ENCODE measurements at places on chromosomes 6 and 20.

GRCh38 chr20:23727016-23727415, 23.7 kb downstream of the CST1 start:
- DNase-seq, result no peak

DNA sequence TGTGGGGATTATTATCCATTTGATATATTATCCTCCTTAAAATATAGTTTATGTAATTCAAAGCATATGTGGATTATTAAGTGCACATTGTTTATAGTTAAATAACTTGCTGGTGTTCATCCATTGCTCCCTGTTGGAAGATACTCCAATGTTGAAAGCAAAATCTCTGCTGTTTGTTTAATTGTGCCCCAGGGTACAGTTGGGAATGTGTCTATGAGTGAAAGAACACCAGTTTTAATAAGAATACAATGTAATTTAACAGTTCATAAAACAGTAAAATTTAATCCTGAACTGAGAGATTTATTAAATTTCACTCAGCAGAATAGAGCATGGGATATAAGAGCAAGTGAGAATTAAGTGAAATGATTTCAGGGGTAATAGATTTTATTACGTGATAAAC, 364.9 kb downstream of the GRIK2 start:
- DNase-seq, result no peak

- DNase-seq, result no peak
Measured at GRCh38 chr6:7170117-7170732, 62.5 kb downstream of the RREB1 start.

GRCh38 chr6:107767637-107768036, 56.5 kb downstream of the SCML4 start:
- DNase-seq, result no peak

- no peak for DNase-seq
Measured at GRCh38 chr6:32622545-32623401, 14.4 kb upstream of the HLA-DQA1 start.

- DNase-seq, result no peak
Measured at GRCh38 chr20:24051160-24051559, 62.6 kb upstream of the GGTLC1 start.

DNA sequence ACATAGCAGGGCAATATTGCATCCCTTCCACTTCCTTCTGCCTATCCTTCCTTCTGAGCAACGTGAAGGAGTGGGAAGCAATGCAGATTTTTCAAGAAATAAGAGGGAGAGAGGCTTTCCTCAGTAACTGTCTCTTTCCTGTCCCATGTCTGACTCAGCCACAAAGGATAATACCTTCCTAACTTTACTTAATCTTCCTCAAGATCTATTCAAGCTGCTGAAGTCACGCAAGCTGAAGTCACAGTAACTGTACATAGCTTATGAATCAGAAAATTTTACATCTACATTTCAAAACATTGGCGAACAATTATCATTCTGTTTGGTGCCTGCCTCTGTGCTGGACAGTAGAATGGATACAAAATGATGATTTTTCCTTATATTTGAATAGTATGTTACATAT, 86.4 kb upstream of the POU3F2 start:
- DNase-seq, result no peak

- DNase-seq, result no peak
Measured at GRCh38 chr20:50276119-50277063, 85.8 kb downstream of the CEBPB start.

- no peak for DNase-seq
Measured at GRCh38 chr20:47354464-47354713, 2.1 kb downstream of the ZMYND8 start.

GRCh38 chr20:13927171-13927570, 63.2 kb downstream of the SEL1L2 start:
- DNase-seq, result no peak

DNA sequence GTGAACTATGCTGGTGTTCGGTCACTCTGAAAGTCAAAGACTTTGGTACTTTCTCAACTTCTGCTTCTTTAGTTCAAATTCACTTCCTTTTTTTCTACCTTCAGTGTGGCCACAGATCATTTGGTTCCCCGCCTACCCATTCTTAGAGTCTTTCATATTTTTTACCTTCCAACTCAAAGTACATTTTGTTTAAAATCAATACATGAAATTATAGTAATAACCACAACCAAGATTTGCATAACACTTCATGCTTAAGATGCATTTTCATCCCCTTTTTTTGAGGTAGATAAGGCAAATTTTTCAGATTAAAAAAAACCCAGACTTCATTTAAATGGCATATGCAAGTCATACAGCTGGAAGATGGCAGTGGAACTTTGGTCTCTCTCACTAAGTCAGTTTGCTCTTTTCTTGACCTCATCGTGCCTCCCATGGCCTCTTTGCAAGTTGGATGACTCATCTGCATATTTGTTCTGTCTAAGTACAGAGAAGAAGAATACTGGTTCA, 11.9 kb upstream of the CNR1 start:
- no peak for DNase-seq

DNA sequence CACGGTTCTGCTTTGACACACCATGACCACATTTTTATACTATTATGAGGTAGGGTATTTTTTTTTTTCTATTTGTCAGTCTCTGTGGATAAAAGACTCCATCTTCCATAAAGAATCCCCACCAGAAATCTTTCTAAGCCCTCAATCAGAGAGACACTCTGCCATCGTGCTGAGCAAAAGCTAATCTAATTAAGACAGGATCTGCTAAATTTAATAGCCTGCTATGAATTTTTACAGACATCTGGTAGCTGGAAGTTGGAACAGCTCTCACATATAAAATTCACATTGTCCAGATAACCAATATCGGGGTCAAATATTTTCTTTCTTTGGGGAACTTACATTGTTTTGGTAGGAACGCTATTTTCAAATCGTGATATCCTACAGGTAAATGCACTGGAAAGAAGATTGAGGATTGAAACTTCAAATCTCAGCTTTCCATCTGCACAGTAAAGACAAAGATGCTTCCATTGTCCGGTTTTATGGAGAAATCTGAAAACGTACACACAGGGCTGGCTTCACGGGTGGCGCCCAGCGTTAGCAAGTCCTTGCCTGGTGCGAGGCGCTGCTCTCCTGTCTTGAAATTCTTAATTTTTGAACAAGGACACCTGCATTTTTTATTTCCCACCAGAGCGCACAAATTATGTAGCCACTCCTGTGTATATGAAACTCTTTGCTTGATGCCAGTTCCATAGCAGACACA, 573.8 kb upstream of the NOX3 start:
- no peak for DNase-seq

DNA sequence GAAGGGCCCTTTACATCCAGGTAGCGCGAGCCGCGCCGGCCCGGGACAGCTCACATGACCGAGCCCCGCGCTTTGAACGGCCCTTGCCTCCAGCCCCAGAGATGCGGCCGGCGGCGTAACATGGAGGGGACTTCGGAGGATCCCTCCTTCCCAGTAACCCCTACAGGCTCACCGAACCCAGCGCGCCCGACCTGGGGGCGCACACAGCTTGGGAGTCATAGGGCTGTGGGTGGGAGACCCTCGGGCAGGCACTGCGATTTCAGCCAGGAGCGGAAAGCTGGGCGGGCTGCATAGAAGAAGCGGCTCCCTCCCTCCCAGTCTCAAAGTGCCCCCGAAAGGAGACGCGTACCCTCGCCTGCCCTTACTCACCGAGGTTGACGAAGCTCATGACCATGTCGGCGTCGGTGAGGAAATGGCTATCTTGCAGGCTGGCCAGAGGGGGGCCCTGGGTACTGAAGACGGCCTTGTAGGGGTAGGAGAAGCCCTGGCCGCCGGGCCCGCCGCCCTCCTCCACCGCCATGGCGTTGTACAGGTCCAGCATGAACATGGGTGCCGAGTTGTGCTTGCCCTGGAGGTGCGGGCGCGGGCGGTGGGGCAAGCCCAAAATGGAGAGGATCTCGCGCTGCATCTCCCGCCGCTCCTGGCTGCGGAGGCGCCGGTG, 975 bp downstream of the BMP7 start:
- DNase-seq, result no peak

DNA sequence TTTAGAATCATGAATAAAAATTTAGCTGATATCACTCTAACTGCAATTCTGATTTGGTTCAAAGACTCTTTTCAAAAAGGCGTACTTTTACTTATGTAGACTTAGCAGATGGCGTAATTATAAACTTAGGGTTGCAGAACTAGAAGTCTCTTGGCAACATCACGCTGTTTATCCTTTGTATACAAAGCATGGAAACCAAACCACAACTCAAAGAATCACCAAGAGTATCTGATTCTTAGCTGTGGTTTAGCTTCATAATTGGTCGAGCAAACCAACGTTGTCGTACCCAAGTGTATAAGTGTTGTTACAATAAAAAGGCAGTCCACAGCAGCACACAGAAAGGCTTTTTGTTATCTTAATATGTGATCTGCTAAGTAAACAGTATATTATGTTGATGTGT, 18.2 kb downstream of the STMND1 start:
- DNase-seq, result no peak

DNA sequence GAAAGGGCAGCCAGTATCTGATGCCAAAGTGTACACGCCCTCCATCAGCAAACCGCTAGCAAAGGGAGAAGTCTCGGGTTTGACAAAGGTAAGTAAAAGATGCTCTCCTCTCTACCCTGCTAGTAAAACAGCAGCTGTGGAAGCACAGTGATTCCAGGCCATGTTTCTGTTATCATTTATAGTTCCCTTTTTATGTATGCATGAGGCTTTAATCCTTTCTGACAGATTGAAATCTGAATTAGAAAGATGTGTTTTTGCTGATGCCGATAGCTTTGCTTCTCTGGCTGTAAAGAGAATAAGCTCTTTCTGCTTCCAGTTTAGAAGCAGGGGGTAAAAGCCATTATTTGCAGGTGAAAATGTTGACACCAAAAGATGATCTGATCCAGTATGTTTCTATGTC, 392.4 kb upstream of the SOX4 start:
- DNase-seq, result no peak

- no peak for DNase-seq
Measured at GRCh38 chr6:46356543-46356942, 134.7 kb downstream of the RCAN2 start.

GRCh38 chr6:10391299-10391630, 23.6 kb downstream of the TFAP2A start:
- no peak for DNase-seq

- DNase-seq, result no peak
Measured at GRCh38 chr6:84581494-84582259, 182.7 kb downstream of the TBX18 start.

DNA sequence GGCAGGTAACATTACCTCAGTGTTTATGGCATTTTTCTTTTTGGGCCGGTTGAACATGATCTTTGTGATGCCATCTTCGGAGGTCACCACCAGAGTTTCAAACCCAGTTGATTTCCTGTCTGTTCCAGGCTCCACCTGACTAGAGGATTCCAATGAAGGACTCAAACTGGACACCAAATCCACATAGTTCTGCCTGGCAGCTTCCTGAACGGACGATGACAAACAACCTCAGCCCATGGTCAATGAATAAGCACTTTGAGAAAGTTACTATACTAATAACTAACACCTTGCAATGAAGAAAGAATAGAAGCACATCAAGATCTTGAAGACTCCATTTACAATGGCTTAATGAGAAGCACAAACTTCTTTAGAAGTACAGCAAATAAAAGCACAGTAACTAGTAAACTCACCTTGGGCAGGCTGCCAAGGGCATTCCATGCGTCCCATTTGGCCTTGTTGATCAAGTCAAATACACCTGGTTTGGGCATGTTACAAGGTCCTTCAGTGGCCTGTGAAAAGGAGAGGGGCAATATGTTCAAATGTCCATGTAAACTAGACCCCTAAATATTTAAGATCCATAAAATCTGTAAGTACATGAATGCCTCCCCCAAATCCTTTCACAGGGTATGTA, 4.9 kb downstream of the ECI2 start:
- no peak for DNase-seq

- DNase-seq, result no peak
Measured at GRCh38 chr6:7991536-7991935, 72.7 kb downstream of the BLOC1S5 start.

- DNase-seq, result no peak
Measured at GRCh38 chr20:46814366-46815232, 80.0 kb upstream of the EYA2 start.

GRCh38 chr6:44021589-44022295, 105.5 kb downstream of the MRPL14 start:
- no peak for DNase-seq

- DNase-seq, result no peak
Measured at GRCh38 chr6:1348675-1349074, 36.8 kb downstream of the FOXQ1 start.

GRCh38 chr6:109788687-109789086, 97.6 kb downstream of the FIG4 start:
- DNase-seq, result no peak

- DNase-seq, result peak; percentile 30
Measured at GRCh38 chr20:34825530-34826362, at the start of gene NCOA6. Gene NCOA6, minus strand, starts transcription at chr20:34825651. Its CDS starts 43,296 bp downstream, at chr20:34782355.

DNA sequence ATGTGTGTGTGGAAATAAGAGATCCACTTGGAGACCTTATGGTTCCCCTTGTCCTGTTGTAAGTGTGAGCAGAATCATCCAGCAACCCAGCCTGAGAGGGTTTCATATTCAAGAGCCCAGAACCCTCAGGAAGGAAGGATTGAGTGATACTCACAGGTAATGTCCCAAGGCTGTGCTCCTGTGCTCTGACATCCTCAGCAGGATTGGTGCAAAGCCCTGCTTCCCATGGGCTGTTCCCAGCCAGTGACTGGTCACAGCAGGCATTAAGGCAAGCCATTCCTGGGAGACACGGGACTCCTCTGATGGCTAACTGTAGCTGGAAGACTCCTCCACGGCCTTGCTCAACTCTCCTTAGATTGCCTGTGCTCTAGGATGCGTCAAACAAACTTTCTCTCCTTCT, 33.8 kb upstream of the HLA-G start:
- DNase-seq, result no peak

DNA sequence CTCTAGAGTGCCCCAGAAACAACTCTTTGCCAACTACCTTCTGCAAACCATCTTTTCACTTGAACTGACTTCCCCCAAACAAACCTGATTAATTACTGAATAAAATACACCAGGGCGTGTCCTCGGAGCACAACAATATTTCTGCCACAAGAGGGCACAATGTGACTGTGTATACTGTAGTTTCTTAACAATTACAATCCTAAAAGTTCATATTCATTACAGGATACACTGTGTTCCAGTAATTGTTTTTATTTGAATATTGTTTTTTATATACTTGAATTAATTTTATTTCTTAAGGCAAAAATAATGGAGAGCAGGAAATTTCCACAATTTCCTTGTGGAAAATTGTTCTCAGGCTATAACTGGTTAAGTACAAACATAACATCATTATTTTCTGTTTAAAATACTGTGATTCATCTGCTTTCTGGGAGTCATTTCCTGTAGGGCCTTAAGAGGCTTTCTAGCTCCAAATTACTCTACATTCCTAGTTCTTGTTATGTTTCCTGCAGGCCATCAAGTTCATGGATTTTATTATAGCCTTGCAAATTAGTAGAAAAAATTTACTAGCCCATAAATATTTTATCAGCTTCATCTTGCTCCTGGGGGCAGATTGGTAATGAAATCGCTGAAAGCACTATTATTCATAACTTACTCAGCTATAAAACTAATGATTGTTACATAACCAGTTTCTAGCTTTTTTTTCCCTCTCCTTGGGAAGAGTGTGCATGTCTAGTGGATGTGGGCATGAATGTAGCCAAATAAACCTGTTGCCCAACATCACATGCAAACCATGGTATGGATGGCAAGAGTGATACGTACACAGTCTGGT, 51.9 kb upstream of the SLC22A16 start:
- DNase-seq, result peak; percentile 16

Measured in NCI-H1417 treated with DMSO at 0.1 percent for 48 hours (cell line).